Psoas muscle (tissue), 8 donors: ENCODE measurements at places on chromosomes 6 and 20. TPM values are rescaled to one million over a fixed set of nuclear protein-coding genes. Genes with fewer than 3 reads are reported as not detected.

Gene LIME1
- polyA plus RNA-seq = 3.1 TPM

Gene F13A1
- 6.8 TPM for polyA plus RNA-seq

Gene RAET1L
- 0.06 TPM for polyA plus RNA-seq

Gene RCAN2
- 2.6 TPM for polyA plus RNA-seq

Gene BPIFA1
- polyA plus RNA-seq = not detected

Gene EBF4
- polyA plus RNA-seq = 0.42 TPM

Gene PPP1R14C
- 30.1 TPM for polyA plus RNA-seq

Gene PPP1R16B
- 4.1 TPM for polyA plus RNA-seq

Gene GGTLC1
- not detected for polyA plus RNA-seq

Gene GCNT2
- 0.27 TPM for polyA plus RNA-seq

Gene PLAGL2
- 2.3 TPM for polyA plus RNA-seq

Gene DDRGK1
- 82.2 TPM for polyA plus RNA-seq

Gene ANKRD6
- polyA plus RNA-seq = 2.3 TPM

Gene PTK6
- 0.04 TPM for polyA plus RNA-seq

Gene CDSN
- polyA plus RNA-seq = not detected

Gene MROH8
- 3.7 TPM for polyA plus RNA-seq
